Stimulated activated CD8-positive, alpha-beta memory T cell treated with anti-CD3 and anti-CD28 coated beads, Interleukin-2, amount 100 ng/mL, for 1 hour (primary cell): ENCODE measurements at places on chromosomes 2 and 18.

DNA sequence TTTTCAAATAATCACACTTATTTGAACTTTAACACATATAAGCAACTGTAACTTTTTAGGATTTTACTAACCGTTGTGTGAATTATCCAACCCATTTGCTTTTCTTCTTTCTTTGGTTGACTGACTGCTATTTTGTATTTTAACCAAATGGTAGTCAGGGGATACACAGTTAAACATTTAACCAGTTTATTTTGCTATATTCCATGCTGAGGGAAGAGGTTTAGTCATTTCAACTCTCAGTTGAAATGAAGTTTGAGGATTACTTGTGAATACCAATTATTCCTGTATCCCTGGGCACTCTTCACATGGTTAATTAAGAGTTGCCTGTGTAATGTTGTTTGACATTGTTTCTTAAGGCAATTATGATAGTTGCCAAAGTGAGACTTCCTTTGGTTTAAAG is 1.9 kb downstream of the SPAG16 start:
- no peak for DNase-seq

DNA sequence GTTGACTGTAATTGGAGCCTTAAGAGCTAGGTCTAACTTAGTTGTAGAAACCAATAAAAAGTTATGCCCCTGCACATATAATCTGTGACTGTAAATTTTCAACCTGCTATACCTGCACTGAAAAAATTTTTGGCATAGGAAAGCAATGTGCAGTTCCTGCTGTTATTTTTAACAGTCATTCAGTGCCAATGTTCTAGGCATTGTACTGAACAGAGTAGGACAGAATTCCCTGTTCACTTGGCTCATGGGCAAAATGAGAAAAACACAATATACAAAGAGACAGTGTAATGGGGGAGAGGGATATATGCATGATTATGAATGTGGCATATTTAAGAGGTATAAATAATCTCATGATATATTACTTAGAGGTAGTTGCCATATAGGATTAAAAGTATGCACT is 458.0 kb downstream of the TGIF1 start:
- no peak for DNase-seq

DNA sequence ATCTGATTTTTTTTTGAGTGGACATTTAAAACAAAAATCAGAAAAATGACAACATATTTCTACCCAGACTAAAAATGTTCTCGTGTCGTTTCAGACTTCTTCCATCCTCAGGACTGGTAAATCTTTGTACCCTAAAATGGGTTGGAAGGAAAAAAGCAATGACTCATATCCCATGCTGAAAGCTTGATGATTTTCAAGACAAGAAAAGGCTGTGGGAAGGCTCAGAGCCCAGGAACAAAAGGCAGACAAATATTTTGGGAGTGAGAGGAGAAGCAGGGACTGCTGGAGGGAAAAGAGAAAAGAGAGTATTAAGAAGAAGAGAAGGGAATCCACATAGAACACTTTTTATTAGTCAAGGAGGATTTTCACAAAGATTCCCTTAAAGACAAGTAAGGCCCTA is 77.1 kb upstream of the CTAGE1 start:
- DNase-seq, result no peak

DNA sequence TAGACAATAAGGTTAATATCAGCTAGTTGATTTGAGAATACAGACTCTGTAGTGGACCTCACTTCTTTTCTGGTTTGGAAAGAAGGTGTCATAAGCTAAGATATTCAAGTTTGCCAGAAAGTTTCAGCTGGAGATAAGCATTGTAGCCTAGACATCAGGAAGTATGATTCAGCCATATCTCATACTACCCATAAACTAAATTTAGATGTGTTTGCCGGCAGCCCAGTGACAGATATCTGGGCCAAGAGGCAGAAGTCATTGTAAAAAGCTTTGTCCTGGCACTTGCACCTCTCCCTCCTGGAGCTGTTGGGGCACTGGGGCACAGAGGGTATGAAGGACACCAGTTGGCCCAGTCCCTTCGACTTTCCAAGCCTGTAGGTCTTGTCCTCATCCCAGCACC is 128.0 kb downstream of the EPHA4 start:
- no peak for DNase-seq

GRCh38 chr2:235851828-235852525 is 316.2 kb downstream of the GBX2 start:
- DNase-seq, result no peak

DNA sequence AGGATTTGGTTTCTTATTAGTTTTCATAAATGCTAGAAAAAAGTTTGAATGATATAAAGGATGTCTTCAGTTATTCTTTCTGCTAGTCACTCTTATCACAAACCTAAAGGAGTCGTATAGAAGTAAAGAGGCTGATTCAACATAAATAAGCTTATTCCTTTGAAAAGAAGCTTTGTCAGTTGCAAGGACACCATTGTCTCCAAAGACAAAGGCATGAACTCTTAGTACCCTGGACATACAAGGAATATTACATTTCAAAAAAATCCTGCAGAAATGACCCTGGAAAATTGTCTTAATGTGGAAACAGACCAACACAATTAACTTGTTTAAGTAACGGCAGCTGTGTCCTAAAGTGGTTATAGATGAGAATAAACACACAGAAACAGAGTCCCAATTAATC is 528.0 kb downstream of the CPS1 start:
- no peak for DNase-seq

DNA sequence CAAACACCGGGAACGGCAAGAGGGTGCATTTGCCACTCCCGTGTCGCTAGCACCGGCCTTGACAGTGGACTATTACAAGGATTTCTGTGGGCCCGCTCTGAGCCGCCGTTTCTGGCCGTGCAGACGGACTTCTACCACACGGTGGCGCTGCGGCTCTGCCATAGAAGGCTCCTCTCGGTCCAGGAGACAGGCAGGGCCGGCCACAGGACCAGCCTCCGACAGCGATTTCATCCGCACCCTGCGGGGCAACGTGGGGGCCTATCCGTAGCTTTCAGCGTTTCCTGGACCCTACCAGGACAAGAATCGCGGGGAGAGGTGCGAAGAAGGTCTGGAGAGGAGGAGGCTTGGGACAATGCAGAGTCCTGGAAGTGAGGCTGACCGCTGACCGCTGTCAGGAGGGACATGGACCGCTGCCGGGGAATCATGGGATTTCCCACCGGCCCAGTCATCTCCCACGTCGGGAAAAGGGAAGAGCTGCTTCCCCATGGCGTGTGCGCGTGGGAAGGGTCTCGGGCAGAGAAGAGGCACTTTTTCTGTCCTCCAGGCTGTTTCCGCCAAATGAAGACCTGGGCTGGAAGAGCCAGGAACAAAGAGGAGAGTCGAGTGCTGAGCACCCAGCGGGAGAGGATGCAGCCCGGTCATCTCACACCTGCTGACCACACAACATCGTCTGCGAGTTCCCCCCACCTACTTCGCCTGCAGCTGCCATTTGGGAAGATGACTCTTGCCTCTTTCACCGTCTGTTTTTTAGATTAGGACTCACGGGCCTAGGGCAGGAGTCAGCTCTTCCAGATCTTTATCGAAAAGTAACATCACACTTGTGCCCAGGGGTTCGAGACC is 35.5 kb upstream of the HAAO start:
- peak; percentile 50 for DNase-seq

DNA sequence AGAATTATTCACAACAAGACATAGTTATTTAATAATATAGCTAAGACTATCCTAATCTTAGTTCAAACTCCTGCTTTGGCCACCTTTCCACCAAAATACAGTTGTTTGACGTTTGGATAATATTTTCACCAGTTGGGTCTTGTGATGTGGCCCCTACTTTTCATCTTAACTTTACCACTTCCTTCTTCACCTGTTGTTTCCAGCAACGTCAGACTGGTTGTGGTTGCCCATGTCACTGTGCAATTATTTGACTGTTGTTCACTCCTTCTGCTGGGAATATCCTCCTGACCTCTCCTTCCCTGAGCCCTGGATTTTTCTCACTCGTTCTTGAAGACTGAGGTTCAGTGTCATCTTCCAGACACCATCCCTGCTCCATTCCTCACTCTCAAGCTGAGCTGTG is 132.2 kb upstream of the RASGRP3 start:
- no peak for DNase-seq

- no peak for DNase-seq
Measured at GRCh38 chr18:60421356-60422118, 49.0 kb upstream of the MC4R start.

DNA sequence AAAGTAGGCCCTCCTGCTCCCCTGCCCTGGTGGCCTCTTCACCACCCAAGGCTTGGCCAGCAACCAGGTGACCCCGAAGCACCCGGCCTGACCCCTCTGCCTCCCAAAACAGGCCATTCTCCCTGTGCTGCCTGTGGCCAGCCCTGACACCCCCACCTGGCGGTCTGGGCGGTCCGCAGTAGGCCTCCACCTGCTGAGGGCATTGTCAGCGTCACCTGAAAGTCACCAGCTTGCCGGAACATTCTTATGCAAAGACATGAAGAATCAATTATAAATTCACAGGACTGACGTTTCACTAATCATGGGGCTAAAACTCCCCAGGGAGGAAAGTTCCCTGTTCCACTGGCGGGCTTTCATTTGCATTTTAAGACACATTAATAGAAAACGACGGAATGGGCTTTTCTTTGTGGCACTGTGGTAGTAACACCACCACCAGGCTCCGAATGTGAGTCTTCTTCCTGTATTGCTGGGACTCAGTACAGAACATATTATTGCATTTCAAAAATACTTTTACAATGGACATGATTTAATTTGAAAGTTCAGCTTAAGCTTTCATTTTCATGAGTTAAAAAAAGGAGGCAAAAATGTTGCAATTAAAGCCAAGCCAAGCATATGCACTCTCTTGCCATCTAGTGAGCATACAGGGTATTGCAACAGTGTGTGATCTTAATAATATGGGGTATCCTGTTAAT is 57.4 kb downstream of the ADI1 start:
- no peak for DNase-seq

DNA sequence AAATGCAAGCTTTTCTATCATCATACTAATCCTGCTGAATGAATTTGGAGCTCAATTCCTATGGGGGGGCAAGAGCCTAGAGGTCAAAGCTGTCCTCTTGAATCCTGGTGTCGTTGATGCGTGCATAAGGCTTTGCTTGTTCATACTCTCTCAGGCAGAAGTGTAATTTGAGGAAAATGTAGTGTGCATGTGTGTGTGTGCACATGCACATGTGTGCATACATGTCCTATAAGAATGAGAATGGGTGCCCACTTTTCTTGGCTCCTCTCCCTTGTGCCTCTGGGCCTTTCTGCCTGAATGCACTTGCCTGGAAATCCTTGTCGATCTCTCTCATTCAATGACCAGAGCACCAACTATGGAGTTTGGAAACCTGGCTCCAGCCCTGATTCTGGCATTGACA is 28.5 kb upstream of the C18orf32 start:
- DNase-seq, result no peak

- DNase-seq, result no peak
Measured at GRCh38 chr2:218188528-218188927, 21.8 kb upstream of the CXCR1 start.

GRCh38 chr2:201116959-201117734 is 1.2 kb downstream of the CFLAR start:
- DNase-seq, result no peak

DNA sequence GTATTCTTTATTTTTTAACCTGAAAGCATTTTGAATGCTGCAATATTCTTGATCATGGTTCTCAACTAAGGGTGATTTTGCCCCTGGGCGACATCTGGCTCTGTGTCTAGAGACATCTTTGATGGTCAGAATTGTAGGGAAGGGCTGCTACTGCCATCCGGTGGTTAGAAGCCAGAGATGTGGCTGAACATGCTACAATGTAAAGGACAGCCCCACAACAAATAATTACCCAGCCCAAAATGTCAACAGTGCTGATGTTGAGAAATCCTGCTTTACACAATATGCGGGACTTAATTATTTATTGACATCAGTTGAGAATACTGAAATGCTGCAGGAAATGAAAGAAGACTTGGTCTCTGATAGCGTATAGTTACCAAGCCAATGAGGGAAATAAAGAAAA is 37.5 kb upstream of the SERPINB2 start:
- no peak for DNase-seq

GRCh38 chr2:23385351-23385747 is 370 bp downstream of the KLHL29 start:
- DNase-seq, result no peak

- no peak for DNase-seq
Measured at GRCh38 chr2:143729296-143729814, 600.1 kb downstream of the ARHGAP15 start.

- no peak for DNase-seq
Measured at GRCh38 chr2:11514081-11514730, 19.6 kb upstream of the GREB1 start.

DNA sequence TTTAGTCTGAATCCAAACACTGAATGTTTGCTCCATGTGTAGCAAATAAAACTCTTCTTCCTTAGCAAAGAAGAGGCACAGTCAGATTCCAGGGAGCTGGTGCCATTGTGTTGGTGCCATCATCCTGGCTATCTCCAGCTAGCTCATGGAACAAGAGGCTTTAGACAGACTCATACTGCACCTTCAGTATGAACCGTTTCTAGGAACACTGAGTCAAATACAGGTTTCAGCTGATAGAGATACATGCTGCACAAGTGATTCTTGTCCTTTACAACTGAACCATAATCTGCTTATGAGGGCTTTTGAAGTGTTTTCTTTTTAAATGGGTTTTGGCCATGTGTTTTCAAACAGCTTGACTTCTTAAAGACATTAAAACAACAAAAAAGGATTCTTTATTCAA is 57.9 kb downstream of the DYNC1I2 start:
- DNase-seq, result no peak

DNA sequence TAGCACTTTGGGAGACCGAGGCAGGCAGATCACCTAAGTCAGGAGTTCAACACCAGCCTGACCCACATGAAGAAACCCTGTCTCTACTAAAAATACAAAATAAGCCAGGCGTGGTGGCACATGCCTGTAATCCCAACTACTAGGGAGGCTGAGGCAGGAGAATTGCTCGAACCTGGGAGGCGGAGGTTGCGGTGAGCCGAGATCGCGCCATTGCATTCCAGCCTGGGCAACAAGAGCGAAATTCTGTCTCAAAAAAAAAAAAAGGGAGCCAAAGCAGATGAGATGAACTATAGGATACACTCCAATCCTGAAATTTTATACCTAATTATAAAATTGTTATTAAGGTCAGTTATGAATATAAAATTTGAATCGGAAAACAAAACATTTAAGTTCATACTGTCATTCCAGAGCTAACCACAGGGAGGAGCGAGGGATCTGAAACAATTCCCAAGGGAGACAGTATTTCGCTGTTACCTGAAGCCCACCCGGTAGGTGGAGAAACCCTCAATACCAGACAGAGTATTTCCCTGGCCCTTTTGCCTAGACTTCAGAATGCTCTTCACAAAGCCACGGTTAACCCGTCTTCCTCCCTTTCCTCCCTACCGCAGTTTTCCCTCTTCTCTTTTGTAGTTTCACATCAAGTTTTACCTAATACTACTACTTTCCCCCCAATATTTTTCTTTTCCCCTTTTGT is 1.4 kb downstream of the PPM1G start:
- no peak for DNase-seq

DNA sequence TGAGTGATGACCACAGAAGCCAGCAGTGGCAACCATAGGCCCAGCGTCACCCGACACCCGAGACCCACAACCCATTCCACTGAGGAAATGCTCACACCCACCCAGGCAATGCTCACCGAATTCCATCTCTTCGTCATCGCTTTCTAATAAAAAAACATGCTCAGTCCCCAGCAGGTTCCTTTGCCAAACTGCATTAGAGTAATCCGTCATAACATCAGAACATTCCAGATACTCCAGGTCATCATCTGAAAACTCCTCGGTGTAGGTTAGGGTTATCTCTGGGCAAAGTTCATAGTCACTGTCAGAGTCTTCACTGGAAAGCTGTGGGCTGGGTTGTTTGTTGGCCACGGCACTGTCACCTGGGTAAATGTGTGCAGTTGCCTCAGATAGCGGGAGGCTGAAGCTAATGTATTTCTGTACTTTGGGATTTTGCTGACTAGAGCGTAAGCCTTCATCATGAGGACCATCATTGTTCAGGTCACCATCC is 49.3 kb downstream of the ALPK2 start:
- DNase-seq, result no peak
